ENCODE measurements at places on chromosomes 7 and 10.

DNA sequence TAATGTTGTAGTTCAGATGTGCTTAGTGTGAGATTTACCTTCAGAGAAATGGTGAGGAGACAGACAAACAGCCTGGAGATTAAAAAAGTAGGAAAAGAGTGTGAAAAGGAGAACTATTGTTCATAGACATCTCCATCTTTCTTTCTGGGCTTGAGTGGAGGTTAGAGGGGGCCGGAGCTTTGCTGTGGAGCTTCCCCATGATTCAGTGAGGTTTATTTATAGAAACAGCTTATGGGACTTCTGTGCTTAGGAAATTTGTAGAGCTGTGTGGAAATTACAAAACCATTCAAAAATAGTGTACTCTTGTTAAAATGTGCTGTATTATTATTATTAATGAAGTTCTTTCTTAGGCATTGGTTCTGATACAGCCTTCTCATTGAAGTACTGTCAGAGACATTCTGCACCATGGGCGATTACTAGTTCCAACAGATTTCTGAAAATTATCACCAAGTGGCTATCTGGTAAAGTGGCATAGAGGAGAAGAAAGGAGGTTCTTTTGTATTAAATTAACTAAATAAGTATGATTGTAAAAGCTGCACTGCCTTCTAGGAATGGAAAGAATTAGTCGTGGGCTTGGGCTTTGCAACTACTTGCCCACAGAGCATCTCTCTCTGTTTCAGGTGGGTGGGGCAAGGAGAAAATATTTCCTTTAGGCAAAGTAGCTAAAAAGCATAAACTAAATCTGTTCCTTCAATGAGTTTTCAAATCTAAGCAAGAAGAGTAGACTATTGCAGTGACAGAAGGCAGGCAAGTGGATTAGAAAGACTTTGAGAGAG lies 8.7 kb upstream of the TCAF1 start:
- no peak for DNase-seq

DNA sequence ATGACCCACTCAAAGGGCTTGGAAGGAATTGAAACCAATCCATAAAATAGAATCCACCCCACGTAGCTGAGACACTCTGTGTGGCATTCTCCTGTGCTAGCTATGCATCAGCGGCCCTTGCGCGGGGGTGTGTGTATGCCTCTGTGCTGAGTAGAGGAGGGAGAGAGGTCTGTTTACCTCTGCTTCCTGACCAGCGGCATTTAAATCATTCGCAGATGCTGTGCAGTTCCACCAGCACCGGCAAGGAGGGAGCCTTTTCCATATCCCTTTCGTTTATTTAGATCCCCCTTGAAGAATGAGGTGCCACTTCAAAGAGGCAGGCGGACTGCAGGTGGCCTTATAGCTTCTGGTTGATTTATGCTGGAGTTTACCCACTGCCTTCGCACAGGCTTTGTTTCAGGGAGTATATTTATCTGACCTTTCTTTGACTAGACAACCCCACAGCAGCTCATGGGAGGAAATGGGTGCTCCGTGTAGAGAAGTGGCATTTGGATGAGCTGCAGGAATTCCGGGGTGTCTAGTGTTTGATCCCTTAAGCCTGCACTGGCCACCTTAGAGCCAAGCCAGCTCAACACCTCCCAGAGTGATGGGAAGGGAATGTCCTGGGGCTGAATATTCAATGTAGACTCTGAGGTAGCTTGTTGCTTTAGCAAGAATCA lies 11.4 kb downstream of the C10orf53 start:
- DNase-seq: no peak

GRCh38 chr7:115593111-115593510 lies 437.5 kb downstream of the TFEC start:
- DNase-seq: no peak

DNA sequence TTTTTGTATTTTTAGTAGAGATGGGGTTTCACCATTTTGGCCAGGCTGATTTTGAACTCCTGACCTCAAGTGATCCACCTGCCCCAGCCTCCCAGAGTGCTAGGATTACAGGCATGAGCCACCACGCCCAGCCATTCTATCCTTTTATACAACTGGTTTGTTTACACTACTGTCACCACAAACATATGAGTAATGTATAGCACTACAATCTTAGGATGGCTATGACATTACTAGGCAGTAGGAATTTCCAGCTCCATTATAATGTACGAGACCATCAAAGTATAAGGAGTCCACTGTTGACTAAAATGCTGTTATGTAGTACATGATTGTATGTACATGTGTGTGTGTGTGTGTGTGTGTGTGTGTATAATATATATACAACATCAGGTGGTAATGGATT lies 1126.1 kb upstream of the LRRN3 start:
- no peak for DNase-seq

- DNase-seq: no peak
Observed at GRCh38 chr10:124495162-124495561, 33.5 kb downstream of the LHPP start.

DNA sequence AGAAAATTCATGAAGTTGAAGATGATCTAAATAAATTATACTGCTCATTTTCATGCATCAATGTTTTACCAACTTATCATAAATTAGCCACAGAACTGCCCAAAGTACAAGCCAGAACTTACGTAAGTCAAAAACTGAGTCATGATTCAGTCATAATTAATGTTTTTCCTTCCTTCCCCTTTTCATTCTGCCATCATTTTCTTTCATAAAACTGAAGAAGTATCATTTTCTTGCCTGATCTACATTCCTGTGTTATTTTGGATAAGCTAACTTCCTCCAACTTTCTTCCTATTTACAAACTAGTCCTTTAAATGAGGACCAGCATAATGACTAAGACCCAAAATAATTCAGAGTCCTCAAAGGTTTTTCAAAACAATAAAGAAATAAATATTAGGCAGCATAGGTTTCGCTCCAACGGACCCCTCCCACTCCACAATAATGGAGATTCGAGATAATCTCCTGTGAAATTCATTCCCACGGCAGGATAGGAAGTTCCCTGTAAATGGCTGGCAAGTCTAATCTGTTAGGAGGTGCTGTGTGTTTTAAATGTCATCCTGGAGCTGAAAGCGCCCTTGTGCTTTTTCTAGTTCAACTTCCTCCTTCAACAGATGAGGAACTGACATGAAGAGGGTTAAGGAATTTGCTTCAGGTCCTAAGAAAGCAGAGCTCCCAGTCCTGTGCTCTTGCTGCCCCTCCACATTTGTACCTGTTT lies 218.9 kb downstream of the DOCK4 start:
- no peak for DNase-seq

DNA sequence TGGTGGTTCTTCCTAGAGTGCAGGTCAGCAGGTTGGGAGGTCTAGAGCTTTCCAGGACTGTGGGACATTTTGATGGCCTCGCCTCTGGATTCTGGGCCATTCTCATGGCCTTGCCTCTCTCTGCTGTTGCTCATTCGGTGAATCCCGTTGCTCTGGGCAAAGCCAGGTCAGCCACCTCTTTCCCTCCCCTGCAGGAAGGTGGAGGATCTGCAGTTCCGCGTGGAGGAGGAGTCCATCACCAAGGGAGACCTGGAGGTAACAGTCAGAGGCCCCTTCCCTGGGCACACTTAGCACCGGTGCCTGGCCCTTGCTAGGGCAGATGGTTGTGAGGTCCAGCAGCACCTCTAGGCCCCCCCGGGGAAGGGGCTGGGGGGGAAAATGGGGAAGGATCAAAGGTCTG lies 74.9 kb downstream of the CLIP2 start:
- no peak for DNase-seq

- no peak for DNase-seq
Observed at GRCh38 chr10:127119936-127120335, 76.5 kb downstream of the INSYN2A start.

- no peak for DNase-seq
Observed at GRCh38 chr7:52838981-52839411, 196.4 kb upstream of the POM121L12 start.

DNA sequence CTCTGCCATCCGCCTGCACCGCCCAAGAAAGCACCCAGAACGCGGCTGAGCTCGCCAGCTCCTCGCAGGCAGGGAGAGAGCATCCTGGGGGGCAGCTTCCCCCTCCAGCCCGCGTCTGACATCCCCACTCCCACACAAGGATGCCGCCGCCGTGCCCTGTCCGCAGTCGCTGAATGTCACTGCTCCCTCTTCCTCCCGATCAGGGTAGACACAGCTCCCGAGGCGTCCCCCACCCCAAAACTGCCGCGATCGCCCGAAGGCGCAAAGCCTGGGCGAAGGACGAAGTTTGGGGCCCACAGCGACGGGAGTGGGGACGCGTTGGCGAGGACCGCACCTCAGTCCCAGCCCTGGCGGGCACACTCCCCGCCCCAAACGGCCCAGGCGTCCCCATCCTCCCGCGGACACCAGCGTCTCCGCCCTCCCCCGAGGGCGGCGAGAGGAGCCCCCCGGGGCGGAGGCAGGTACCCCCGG lies 1.5 kb upstream of the KAT6B start:
- DNase-seq: no peak

DNA sequence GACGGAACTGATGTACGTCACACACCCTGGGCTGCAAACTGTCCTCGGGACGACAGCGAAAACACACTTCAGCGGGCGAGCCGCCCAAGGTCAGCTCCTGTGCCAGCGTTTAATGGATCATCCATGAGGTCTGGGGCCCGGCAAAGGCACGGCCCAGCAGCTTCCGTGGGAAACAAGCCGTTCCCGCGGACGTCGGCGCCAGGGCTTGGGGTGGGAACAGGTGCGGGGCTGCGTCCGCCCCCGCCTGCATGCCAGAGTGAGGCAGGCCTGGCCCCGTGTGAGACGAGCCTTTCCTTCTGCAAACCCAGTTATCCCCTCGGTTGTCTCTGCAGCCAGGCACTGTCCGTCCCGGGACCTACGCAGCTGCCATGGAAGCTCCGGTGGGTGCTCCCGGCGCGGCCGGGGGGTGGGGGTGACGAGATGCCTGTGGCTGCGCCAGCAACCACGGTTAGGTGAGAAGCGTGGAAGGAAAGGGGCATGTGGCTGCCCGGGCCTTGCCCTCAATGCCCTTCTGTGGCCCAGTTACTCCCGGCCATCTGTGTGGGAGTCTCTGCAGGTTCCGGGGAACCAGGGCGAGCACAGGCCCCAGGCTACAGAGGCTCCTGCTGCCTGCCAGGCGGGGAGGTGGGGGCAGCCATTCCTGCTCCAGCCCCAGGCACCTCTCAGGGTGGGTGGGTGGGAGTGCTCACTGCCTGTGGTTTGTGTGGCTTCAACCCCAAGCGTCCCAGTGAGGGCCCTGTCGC lies 42.2 kb upstream of the PDGFA start:
- no peak for DNase-seq

- DNase-seq: no peak
Observed at GRCh38 chr7:143983960-143984359, 16.2 kb upstream of the OR6B1 start.

- no peak for DNase-seq
Observed at GRCh38 chr10:53808677-53809372, 992.2 kb downstream of the PCDH15 start.

DNA sequence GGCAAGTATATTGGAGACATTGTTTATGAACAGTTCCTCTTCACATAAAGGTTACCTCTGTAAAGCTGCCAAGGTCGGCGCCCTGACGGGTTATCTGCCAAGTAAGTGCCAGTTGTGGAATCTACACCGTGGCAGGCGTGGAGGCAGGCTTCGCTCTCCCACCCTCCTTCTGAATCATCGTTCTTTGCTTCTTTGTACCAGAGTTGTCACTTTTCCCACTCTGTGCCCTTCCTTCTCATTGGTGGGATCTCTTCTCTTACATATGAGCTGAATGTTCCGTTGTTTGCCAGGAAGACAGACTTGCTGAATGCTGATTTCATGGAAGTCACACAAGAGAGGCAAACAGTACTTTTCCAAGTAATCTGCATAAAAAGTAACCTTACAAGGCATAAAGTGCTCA lies 40.6 kb upstream of the PTPRZ1 start:
- no peak for DNase-seq

GRCh38 chr7:97731736-97732564 lies at the start of gene TAC1:
Gene TAC1 (plus strand): TSS chr7:97732086. CDS start chr7:97732613, 527 bp downstream.
- DNase-seq: no peak

DNA sequence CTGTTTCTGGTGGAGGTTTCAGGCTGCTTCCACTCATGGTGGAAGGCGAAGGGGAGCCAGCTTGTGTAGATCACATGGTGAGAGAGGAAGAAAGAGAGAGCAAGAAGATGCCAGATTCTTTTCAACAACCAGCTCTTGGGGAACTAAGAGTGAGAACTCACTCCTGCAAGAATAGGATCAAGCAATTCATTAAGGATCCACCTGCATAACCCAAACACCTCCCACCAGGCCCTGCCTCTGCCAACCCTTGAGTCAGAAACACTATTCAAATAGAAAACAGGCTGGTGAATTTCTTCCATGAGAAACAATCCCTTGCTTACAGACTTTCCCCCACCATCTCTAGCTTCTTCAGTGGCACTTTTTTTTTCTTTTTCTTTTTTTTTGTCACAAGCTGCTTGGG lies 317.2 kb downstream of the GPR158 start:
- DNase-seq: no peak

- DNase-seq: no peak
Observed at GRCh38 chr7:148772297-148773089, 73.8 kb downstream of the CUL1 start.

DNA sequence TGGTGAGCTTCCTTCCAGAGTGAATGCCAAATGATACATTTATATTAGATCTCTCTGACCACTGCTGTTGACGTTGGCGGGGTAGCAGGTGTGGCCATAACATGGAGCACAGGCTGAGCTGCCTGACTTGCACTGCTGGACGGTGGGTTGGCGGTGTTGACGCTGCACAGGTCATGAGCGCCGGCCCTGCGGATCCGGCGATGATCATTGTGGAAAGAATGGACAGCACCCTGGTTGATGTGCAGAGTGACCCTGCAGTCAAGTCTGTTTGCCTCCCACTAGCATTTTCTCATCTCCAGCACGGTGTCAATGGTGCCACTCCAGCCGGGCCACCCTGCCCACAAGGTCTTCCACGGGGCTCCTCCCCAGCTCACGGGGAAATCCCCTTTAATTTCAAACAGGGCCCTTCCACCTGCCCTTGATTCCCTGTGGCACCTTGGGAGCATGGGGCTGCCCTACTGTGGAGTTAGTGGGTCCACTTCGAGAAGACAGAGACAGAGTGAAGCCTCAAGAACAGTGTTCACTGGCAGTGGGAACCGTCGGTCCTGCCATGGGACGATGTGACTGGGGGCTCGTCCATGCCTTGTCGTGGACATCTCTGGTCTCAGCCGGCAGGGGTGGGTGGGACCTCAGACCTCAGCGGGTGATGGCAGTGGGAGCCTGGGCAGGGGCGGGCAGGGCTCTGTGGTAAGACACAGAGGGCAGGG lies 613.5 kb downstream of the PTPRN2 start:
- DNase-seq: no peak

DNA sequence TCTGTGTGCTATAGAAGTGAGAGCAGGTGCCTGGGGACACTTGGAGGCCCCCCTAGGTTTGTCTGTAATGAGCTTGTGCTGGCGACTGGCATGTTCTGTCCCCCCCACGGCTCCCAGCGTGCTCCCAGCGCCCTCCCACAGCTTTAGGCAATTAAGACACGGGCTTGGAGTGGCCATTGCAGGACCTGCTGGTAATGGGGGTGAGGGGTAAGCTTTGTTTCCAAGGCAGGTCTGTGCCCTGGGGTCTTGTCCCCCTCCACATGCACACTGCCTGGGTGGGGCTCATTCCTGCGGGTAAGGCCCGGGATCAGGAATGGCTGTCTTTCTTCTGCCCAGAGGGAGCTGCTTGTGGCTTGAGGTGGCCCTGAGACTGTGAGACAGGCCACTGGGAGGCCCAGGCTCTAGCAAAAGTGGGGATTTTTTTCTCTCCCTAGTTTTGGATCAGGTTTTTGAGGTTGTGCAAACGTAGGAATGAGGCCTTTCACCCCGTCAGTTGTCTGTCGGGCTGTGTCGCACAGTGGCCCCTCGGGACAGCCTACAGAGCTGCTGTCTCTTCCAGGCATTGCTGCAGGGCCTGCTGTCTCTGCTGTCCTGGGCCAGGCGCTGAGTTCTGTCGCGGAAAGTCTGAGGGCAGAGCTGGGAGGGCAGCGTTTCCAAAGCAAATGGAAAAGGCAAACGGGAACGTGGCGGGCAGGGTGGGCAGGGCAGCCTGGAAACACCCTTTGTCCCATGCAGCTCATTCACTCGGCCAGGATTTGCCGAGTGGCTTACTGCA lies 107.4 kb downstream of the LHPP start:
- DNase-seq: no peak

Data from stimulated activated CD4-positive, alpha-beta T cell treated with anti-CD3 and anti-CD28 coated beads, Interleukin-1b, Interleukin-23, amount 100 ng/mL, for 1 hour (primary cell).